Amygdala (tissue), 56 donors: ENCODE measurements at places on chromosomes 12 and 14.

DNA sequence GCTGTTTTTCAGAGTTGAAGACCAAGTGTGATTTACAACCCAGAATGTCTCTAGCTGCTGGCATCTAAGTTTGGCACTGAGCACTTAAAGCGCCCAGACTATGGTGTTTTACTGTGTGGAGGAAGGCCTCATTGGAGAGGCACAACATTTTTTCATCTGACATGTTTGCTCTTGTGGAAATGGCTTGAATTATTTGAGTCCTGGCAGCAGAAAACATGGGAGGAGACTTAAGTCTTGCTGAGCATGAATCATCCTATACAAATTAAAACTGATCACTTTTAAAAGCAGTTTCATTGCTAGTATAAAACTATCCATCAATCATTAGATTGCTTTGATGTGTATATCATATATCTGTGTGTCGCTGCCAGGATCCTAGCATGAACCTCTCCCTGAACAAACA, 85.9 kb upstream of the REP15 start:
- DNase-seq: no peak

GRCh38 chr14:101721111-101721510, 40.4 kb upstream of the PPP2R5C start:
- no peak for DNase-seq

DNA sequence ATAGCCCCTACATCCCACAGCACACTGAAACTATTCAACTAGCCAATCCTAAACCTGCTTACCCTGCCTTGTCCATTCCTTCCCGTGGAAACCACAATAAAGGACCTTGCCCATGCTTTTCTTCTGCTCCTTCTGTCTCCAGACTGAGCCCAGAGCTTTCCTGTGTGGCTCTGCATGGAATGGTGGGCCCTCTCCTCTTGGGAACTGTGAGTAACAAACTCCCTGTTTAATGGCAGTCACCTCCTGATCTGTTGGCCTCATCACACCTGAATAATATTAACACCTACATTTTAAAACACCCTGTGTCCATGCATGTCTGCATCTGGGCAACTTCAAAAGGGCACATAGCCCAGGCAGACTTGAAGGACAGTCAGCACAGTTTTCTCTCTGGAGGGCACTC, 12.4 kb downstream of the LGR5 start:
- DNase-seq: no peak

GRCh38 chr14:93089521-93090269, 26.0 kb downstream of the ITPK1 start:
- no peak for DNase-seq

- no peak for DNase-seq
Measured at GRCh38 chr14:72830356-72830755, 63.5 kb downstream of the DPF3 start.

- DNase-seq: no peak
Measured at GRCh38 chr12:86670986-86671385, 414.8 kb upstream of the MGAT4C start.

GRCh38 chr14:97832776-97833175, 1035.6 kb downstream of the VRK1 start:
- no peak for DNase-seq

DNA sequence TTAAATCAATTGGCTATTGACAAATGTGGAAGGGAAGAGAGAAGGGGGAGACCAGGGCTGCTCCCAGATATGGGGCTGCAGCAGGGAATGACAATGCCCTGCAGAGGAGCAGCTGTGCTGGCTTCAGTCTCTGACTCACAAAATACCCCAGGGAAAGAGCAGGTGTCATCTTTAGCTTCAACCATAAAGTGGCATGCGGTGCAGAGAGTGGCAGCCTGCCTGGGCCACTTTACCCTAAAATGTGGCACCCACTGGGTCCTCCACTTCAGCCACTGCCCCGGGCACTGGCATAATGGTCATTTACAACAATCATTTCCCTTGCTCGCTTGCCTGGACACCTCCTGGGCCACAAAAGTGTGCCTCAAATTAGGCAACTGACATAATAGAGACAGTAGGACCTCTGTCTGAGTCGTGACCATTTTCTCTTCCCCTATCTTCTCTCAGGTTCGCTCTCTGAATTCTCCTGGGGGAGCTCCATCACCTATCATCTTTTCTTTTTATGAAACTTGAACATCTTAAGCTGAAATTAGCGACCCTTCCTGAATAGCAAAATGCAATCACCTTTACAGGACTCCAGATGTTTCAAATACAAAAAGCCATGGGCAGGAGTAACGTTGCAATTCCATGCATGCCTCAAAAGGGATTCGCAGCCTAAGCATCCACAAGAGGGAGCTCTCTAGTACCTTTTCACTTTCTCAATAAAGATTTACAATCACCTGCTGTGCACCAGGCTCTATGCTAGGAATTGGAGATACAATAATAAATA, 179.9 kb upstream of the ATF7IP start:
- DNase-seq: no peak

DNA sequence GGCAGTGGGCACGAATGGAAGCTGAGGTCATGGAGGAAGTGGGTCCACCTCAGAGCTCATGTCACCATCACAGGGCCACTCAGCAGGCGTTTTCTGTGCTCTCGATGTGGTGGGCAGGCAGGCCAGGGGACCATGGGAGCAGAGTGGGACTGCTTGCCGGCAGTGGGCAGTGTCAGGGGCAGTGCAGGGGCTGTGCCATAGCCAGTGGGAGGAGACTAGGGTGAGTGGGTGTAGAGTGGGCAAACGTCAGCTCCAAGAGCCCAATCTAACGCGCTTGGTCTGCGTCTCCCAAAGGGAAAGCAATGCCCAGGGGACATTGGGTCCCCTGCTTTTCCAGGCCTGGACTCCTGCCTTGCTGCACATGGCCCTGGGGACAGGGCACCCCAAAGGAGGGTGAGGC, 58.3 kb downstream of the SLC6A12 start:
- DNase-seq: no peak

DNA sequence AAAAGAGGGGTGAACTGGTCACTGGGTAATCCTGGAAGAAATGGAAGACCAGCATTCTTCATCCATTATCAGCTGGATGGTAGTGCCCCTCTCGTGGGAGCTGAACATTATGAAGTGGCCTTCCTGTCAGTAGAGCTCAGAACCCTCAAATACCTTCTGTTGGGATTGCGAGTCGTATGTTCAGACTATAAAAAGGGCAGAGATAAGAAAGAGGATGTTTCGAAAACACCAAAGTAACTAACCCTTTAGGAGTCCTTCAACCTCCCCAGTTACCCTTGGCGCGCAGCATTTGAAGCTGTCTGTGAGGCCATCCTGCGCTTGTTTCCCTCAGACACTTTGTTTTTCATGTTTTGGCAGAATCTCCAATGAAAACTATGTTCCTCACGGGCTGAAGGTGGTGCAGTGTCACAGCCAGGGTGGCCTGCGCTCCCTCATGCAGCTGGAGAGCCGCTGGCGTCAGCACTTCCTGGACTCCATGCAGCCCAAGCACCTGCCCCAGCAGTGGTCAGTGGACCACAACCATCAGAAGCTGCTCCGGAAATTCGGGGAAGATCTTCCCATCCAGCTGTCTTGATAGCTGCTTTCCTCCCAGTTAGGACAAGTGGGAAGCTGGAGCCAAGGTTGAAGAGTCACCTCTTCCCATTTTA, 19.3 kb upstream of the GALNT16 start:
- DNase-seq: no peak

DNA sequence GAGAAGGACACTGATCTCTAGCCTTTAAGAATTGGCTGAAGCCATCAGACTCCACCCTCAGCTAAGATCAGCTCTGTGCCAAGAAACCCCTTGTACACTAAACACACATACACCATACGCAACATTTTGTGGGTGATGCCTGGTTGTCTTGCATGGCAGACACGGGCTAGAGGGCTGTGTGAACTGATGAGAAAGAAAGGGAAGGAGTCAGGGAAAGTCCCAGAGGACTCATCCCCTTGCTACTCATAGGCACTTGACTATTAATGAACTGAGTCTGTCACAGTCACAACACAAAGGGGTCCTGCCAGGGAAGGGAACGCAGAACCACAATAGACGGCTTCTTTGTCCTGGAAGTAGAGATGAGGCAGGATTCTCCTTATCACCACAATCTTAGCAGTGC, 80.8 kb downstream of the EMP1 start:
- no peak for DNase-seq

DNA sequence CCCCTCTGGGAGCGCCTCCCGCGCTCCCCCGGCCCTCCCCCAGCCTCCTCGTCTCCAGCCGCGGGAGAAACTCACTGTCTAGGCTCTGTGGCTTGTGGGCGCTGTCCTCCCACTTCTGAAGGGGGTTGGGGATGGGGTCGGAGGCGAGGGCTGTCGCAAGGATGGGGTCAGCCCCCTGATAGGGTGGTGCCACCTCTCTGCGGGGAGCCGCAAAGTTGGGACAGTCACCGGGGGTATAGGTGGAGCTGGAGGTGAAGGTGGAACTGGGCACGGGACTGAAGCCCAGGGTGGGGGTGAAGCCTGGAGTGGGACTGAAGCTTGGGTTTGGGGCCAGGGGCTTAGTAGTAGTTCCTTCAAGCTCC, 12.2 kb downstream of the TNFRSF1A start:
- no peak for DNase-seq

DNA sequence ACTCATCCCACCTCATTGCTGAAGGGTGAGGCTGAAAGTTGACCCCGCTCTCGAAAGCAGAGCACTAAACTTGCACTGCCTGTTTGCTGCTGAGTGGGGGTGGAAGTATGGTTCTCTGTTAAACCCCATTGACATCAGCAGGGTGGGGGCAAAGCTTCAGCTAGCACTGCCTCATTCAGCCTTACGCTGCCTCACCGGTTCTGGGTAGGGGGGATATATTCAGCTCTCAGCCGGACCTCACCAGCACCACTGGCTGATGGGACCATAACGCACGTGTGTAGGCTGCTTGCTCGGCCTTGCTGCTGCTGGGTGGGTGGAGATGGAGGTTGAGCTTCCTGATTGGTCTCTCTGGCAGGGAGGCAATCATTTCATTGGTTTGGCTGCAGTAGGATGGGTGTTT, 265.7 kb upstream of the RTL1 start:
- DNase-seq: no peak

GRCh38 chr14:98951031-98951430, 321.0 kb downstream of the BCL11B start:
- DNase-seq: no peak

DNA sequence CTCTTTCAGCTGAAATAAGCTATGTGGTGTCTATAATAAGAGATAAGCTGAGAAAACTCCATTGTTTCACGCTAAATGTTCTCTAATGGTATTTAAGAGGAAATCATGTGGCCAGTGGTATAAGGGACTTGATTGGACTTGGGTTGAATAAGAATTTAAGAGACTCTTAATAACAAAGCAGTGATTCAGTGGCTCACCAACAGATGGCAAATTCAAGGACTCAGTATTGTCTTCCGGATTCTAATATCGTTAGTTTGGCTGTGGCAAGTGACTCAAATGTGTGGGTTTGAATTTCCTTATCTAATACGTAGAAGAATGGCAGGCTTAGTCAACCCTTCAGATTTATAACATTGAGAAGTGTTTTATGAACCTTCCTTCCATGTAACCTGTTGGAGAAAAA, 49.1 kb upstream of the KCNH3 start:
- no peak for DNase-seq

GRCh38 chr12:6342140-6342889, 439 bp upstream of the TNFRSF1A start:
- DNase-seq: no peak

DNA sequence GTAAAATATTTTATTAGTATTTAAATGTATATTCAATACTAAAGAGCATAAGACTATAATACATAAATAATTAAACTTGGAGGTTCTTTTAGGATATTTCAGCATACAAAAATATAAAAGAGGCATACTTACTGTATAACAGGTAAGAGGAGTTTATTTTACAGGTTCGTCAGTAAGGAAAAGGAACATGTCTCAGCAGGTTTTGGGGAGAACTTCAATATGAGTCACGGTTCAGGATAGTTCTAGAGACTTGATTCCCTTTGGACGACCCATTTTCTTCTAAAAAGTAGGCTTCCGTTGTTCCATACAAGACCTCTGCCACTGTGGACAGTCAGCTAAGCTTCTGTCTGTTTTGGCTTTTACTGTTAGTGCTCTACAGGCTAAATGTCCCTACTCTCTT, 181.1 kb downstream of the ALX1 start:
- DNase-seq: no peak

GRCh38 chr14:38420048-38420447, 164.2 kb upstream of the CLEC14A start:
- no peak for DNase-seq

DNA sequence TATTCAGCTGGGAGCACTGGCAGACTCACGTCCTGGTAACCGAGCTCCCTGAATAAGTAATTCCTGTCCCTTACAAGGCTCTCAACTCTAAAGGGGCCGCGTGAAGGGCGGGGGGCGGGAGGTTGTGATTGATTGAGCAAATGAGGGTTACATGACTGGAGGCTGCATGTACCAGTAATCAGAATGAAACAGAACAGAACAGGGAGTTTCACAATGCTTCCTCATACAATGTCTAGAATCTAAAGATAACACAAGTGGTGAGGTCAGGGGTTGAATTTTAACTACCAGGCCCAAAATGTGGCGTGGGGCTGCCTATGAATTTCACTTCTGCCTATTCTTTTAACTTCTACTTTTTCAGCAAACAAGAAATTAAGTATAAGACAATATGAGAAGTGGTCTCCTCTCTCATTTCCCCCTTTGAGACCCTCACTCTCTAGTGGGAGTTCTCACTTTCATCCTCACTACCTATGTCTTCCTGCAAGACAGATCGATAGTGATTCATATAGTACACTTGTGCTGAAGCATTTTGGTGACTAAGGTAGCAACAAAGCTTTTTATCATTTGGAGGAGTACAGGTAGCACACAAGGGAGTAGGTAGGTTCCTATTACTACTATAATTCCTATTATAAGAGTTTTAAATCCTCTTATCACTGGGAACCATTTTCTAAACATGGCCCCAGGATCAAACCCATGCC, 239.8 kb downstream of the KTN1 start:
- DNase-seq: no peak
